ENCODE measurements at places on chromosomes 2 and 18.

DNA sequence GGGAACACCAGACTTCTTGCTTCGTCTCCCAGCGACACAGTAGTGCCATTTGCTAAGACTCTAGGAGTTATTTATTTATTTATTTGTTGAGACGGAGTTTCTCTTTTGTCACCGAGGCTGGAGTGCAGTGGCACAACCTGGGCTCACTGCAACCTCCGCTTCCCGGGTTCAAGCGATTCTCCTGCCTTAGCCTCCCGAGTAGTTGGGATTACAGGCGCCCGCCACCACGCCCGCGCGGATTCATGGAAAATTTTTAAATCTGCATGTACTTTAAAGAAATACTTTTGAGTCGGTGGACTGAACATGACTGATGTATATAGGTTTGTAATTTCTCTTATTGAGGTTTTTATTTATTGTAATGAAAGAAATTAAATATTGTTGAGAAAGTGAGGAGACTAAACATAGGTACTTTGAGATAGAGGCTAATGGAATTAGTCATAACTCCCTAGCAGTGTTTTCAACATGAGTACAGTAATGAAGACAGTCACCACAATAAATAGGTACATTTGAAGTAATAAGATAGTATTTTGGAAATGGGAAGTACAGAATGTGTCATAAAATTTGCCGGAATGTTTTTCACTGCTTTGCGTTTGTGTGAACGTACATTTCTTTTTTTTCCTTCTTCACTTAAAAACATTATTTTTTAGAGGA lies 983 bp downstream of the MTX2 start:
- DNase-seq: no peak

GRCh38 chr2:229634601-229635370 lies 79.6 kb downstream of the DNER start:
- no peak for DNase-seq

GRCh38 chr2:209565896-209566582 lies 142.2 kb downstream of the MAP2 start:
- no peak for DNase-seq

DNA sequence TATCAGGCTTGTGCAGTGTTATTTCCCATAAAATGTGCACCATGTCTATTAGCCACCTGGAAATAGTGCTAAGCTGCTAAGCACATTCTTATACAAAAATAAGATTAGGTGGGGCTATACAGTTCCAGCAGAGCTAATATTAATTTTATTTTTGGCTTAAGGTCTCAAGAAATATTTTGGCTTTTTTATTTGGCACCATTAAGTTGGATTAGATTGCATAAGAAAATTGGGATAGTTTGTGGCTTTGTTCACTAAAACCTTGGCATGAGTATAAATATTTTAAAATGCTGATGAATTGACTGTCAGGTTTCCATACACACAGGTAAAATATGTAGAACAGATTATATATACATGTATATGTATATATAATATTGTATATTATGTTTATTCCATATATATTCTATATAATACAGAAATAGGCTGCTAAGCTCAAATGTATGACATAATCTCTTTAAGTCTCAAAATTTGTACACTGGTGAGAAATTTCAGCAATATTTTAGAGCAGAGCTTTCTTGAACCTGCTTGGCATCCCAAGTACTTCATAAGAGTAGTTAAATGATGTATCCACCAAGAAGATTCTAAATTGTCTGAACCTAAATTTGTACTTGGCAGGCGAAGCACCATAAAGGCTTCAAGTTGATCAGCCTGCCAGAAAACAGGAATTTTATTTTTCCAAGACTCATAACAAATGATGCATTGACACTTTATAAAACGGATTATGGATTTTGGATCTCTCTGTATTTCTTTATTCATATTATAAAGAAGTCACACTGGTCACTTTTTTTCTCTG lies 32.6 kb downstream of the CCDC102B start:
- no peak for DNase-seq

DNA sequence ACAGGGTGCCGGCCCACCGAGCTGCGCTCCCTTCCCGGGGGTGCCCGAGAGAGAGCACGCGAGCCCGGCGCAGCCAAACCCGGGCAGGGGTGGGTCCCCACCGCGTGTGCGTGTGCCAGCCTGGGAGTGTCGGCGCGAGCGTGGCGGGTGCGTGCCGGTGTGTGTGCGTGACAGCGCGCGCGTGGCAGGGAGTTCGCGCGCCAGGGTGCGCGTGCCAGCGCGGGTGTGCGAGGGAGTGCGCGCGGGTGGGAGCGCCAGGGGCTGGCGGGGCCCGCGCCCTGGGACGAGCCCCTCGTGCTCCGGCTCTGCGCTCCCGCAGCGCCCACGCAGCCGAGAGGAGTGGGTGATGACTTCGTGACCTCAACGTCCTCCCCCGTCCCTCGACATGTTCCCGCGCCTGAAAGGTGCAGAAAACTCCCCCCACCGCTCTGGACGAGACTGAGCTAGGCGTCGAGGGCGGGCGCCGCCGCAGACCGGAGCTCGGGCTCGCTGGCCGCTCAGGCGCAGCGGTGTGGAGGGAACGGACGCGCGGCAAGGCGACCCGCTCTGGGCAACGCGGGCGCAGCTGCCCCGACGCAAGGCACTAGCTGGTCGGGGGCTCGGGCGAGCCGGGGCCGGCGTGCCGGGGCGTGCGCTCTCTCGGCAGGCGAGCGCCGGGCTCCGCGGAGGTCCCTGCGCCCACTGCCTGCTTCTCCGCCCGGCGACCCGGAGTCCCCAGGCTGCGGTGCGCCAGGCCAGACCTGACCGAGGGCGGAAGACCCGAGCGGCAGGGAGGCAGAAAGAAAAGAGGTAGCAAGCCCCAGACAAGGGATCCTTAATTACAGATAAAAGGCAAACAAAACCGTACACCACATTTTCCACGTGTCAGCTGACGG lies 582.8 kb downstream of the ZEB2 start:
- peak; percentile 75 for DNase-seq

GRCh38 chr2:206245265-206245672 lies 29.2 kb upstream of the ZDBF2 start:
- DNase-seq: no peak

DNA sequence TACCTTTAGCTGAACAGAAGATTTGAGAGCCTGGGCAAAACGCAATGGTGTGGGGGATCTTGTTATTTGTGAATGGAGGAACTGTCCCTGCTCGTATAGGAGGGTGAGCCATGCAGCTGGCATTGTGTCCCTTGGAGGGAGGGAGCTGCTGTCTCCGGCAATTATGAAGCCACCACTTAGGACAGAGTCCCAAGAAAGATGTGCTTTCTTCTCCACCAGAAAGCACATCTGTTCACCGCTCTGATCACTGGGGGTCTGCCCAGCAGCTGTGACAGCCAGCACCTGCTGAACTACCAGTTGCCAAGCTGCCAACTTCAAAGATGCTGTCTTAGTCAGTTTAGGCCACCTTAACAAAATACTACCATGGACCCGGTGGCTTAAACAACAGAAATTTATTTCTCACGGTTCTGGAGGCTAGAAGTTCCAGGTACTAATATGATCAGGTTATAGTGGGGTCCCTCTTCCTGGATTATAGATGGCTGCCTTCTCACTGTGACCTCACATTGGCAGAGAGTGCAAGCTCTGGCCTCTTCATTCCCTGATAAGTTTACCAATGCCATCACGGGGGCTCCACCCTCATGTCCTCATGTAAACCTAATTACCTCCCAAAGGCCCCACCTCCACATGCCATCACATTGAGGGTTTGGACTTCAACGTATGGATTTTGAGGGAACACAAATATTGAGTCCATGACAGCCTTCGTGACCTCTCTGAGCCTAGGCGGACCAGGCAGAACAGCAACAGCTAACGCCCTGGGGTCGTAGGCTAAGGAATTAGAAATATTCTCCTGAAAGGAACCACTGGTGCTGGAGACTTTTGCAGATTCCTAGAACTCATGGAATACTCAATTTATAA lies 148.3 kb downstream of the RHBDD1 start:
- DNase-seq: peak; percentile 73

GRCh38 chr2:223010641-223011040 lies 41.3 kb upstream of the KCNE4 start:
- DNase-seq: no peak

DNA sequence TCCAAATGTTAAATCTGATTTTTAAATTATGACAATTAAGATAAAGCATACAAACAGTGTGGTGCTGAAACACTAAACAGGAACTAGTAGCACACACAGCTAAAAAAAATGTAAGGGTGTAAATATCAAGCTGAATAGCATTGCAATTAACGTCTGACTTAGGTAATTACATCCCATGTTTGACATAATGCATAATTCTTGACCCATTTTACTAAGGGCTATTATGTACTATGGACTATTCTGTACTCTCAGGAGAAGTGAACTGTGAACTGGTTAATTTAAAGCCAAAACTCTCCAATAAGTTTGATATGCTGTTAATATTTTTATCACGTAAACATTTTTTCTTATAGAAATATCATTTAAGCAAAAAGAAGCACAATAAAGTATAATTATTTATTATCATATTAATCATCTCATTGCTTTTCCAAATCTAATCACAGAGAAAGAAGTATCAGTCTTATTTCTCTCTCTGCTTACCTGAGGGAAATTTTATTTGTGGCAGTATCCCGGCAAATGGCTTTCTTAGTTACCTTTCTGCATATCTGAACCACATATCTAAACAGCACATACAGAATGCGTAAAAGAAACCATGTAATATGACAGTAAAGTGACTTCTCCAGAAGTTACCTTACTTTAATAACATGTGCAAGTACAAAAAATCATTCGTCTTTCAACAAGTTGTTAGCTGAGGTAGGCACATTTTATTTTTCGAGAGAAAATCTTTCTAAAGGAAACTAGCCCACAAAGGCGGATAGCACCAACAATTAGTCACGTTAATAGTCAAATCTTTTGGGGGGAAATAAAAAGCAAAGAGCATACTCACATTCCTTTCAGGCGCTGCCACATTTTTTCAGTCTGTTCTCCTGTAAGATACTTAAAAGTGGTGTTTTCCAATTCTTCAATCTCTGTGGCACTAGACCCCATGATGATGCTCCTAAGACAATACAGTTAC lies 94.9 kb upstream of the PDE1A start:
- no peak for DNase-seq

DNA sequence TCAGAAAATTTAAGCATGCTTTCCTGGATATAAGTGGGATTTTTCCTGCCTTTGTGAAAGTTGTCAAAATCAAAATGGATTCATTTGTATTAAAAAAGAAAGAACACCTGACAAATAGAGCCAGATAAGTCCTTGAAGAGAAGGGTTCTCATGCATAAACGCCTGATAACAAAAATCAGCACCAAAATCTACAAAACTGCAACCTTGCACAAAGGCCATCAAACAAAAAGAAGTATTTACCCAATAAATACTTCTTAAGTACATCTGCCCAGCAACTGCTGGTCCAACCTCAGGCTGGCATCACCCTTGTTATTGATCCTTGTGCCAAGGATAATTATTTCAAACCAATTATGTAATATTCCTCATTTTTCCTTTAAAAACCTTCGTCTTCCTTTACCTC lies 315.9 kb downstream of the GPD2 start:
- DNase-seq: no peak

DNA sequence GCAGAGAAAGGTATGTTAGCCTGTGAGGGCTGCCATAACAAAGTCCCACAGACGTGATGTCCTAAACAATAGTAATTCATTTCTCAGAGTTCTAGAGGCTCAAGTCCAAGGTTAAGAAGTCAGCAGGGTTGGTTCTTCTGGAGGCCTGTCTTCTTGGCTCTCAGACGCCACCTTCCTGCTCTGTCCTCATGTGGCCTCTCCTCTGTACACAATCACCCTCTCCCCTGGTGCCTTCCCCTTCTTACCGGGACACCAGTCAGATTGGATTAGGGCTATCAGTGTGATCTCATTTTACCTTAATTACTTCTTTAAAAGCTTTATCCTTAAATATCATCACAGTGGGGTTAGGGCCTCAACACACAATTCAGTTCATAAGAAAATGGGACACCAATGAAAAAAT lies 860.5 kb downstream of the RNF144A start:
- no peak for DNase-seq

DNA sequence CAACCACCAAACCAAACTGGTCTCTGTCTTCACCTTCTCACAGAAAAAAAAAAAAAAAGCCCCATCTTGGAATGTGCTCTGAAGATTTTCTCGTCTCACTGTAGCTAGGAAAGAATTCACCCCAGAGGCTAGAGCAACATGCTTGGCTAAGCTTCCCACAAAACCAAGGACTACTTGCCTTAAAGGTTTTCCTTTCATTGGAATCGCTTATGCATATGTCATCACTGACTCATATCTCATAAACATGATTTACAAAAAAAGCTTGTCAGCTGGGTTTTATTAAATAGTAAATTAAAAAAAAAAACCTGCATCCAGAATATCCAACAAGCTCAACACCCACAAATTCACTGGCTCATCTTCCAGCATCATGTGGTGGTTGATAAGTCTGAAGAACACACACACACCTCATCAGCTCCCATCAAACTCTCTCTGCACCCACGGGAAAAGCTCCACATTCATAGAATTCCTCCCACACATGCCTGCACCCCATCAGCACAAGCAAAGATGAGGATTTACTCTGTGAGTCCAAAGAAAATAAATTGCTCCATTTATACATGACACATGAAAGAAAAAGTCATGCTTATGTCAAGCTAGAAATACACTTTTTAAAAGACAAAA lies 182.0 kb upstream of the TRIB2 start:
- DNase-seq: peak; percentile 58

- DNase-seq: no peak
Measured at GRCh38 chr2:239291475-239292350, 109.1 kb downstream of the HDAC4 start.

GRCh38 chr2:238139196-238140039 lies 950 bp downstream of the KLHL30 start:
- DNase-seq: no peak

GRCh38 chr18:11850821-11851145 lies 430 bp upstream of the CHMP1B start:
- no peak for DNase-seq

DNA sequence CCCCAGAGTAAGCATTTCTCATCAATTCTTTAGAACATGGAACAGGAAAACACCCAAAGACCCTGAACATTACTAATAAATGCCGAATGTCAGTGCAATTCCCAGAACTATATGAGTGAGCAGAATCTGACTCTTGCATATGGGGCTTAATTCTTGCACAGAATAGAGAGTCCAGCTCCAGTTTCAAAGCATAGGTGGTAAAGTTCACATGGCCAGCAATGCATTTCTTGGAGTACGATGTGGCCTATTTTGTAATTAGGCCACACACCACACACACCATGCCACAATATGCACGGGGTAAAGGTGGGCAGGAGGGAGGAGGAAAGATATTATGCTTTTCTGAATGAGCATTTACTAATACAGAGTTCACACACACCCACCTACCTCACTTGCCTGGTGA lies 56.5 kb downstream of the PLA2R1 start:
- DNase-seq: no peak

DNA sequence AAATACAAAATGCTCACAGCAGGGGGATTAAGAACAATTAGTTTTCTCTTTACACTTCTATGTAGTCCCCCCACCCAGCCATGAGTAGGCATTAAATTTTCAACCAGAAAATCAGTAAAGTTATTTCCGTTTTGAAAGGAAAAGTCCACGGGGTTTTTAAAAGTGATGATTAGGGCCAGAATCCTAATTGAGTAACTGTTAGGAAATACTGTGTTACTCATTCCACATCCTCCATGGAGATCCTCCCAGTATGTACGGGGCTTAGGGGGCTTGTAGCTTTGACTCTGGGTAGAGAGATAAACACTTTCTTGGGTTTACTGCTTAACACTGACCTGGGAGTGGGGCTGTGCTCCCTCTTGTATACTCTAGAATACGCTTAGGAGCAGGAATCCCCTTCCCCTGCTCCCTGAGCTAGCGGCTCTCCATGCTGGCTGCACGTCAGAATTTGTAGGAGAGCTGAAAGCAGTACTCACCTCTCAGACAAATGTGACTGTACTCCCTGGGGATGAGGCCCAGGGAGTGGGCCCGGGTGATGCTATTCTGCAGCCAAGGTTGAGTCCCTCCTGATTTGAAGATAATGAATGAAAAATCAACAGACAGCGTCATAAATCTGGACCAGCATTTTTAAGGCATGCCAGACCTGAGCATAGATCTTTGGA lies 100.5 kb downstream of the SLC4A3 start:
- DNase-seq: peak; percentile 43
